ENCODE measurements at places on chromosomes 6 and 20.

- no peak for DNase-seq
These were observed 232.2 kb downstream of the SYNDIG1 start for GRCh38 chr20:24701668-24702067.

- no peak for DNase-seq
These were observed 80.6 kb upstream of the SULF2 start for GRCh38 chr20:47865912-47866311.

- DNase-seq, result no peak
These were observed 42.8 kb downstream of the SLC52A3 start for GRCh38 chr20:725491-725890.

- DNase-seq, result no peak
These were observed 51.7 kb downstream of the PANK2 start for GRCh38 chr20:3940905-3941304.

DNA sequence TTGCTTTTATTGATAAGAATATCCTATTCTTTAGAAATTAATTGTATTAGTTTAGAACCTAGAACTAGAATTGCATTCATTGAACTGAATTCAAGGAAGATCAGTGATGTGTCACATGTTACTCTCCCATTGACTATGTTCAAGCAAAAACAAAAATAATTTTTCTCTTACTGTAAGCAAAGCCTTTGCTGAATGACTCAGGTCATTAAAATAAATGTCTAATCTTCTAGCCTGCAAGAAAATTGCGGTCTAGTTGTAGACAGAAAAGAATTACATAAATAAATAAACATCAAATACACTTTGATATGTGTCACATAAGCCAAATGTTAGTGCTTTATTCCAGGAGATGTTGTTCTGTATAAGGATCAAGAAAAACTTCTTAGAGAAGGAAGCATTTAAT, 387.9 kb downstream of the ADGRB3 start:
- DNase-seq, result no peak

DNA sequence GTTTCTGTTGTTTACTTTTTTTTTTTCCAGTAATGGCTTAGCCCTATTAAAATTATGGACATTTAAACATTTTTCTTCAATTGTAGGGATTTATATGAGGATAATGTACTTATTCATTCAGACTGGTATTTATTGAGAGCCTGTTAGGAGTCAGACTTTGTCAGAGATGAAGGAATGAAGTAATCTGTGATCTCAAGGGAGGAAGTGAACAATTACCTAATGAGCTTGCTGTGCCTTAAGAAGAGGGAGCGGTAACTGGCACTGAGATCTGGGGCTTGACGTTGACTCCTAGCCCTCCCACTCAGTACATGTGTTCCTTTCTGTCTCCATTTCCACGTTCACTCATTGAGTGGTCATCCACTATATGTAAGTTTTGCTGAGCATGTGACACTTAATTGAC, 12.6 kb downstream of the AFDN start:
- DNase-seq, result peak; percentile 53

GRCh38 chr6:37239526-37239925, 18.0 kb upstream of the TBC1D22B start:
- DNase-seq, result peak; percentile 51

DNA sequence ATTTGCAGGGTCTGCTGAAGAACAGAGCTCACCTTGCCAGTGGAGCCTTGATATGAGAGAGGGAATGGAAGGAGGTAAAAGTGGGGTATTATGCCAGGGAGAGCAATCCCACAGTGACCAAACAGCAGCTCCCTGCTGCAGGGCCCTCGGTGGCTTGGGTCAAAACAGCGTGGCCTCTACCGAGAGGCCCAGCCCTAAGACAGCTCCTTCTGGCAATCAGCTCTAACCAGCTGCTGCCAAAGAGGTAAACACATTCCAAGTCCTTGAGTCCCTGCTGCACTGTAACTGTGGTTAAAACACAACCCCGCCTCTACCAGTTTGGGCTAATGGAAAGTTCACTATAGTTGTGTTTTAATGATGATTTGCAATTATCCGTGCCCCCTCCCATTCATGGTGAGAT, 1.4 kb upstream of the DAAM2 start:
- DNase-seq, result no peak

DNA sequence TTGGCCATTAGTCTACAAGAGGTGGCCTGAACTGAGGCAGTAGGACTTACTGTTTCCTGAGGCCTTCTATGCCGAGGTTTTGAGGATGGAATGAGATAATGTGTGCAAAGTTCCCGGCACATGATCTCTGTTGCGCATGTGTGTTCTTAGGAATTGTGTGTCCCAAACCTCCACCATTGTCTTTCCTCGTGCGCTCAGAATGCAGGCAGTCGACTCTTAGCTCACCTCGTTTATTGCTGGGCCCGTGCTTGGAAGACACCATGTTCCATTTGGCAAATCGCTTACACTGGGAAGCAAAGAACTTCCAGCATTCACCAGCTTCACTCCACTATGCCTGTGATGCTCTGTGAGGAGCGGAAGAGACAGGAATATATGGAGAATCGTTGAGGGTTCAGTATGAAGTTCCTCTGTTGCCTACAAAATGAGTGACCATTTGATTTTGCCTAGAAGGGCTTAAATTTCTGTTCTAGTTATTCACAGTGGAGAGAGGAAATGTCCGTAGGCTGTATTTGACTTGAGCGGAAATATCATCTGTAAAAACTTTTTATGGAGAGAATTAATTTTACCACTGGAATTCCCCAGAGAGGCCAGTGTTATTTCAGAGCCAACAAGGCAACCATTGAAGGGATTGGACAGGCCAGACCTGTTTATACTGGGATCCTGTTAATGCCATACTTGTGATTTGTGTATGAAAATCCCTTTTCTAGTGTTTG, 75.7 kb upstream of the CLDN20 start:
- DNase-seq, result no peak

DNA sequence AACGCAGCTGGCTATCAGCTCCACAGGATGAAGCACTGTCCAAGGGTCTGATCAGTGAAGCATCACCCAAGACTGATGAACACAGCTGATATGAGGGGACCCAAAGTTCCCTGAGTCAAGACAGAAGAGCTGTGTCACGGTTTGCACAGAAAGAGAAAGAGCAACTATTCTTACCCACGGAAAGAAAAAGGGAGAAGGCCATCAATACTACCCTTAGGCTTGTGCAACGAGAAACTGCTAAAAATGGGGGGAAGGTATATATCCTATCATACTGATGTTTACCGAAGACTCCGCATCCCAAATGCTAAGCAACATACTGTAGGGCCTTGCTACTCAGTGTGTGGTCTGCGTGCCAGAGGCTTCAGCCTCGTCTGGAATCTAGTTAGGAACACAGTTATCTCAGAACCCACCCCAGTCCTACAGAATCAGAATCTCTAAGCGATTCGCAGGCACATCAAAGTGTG, 665 bp downstream of the FASTKD5 start:
- DNase-seq, result peak; percentile 67

DNA sequence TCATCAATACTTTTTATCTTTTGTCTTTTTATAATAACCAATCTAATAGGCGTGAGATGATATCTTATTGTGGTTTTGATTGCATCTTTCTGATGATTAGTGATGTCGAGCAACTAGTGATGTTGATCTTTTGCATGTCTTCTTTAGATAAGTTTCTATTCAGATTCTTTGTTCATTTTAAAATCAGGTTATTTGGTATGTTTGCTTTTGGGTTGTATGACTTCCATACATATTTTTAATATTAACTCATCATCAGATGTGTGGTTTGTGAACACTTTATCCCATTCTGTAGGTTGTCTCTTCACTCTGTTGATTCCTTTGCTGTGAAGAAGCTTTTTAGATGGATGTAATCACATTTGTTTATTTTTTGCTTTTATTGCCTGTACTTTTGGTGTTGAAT, 295.8 kb downstream of the BCKDHB start:
- no peak for DNase-seq

DNA sequence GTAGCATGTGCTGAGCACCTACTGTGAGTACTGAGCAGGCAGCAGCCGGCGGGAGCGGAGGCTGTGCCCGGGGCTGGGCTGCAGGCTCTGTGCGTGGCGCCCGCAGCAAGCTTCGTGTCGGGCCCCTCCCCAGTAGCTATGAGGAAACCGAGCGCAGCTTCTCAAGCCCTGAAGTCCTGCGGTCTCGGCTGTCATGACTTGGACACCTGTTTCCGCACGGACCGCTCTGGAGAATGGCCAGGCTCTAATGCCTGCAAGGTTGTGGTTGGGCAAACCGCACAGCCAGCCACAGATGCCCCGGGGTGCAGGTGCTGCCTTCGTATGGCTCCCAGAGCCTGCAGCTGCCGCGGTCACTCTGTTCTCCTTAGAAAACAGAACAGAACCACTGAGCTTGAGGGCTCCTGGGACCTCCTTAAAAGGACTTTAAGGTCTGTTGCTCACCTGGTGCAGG, 33.7 kb downstream of the PYGB start:
- no peak for DNase-seq

GRCh38 chr6:156767603-156768467, 9.3 kb upstream of the ARID1B start:
- DNase-seq, result no peak

GRCh38 chr6:71510856-71511255, 222.2 kb downstream of the OGFRL1 start:
- DNase-seq, result no peak

- DNase-seq, result peak; percentile 58
These were observed 68.8 kb downstream of the UTRN start for GRCh38 chr6:144353871-144354314.

- DNase-seq, result no peak
These were observed 36.1 kb downstream of the GMPR start for GRCh38 chr6:16274483-16274882.

GRCh38 chr20:32945710-32946221, 58.5 kb downstream of the SUN5 start:
- peak; percentile 5 for DNase-seq

DNA sequence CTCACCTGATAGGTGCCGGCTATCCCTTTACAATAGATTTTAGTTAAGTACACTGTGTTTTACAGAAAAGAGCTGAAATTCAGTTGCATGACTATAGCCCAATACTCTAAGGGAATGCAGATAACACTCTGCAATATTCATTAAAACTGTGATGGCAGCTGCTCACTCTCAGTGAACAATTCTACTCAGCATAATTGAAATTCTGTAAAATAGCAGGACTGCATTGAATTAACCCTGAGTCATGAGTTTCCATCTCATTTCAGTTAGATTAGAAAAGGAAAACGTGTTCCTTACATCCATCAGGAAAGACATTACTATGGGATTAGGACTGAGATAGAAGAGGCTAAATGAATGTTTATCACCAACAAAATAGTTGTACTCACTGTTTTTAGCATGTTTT, 613.3 kb upstream of the JAG1 start:
- DNase-seq, result no peak

DNA sequence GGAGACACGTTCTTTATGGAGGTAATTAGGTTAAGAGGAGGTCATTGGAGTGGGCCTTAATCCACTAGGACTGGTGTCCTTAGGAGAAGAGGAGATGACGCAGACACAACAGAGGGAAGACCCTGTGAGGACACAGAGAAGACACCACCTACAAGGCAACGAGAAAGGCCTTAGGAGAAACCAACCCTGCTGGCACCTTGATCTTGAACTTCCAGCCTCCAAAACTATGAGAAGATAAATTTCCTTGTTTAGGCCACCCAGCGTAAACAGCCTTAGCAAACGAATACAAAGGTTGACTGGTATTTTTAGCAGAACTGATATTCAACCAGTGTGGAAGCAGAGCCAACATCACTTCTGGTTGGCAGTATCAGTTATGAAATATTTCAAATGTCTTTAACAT, 75.2 kb downstream of the GFOD1 start:
- DNase-seq, result no peak

DNA sequence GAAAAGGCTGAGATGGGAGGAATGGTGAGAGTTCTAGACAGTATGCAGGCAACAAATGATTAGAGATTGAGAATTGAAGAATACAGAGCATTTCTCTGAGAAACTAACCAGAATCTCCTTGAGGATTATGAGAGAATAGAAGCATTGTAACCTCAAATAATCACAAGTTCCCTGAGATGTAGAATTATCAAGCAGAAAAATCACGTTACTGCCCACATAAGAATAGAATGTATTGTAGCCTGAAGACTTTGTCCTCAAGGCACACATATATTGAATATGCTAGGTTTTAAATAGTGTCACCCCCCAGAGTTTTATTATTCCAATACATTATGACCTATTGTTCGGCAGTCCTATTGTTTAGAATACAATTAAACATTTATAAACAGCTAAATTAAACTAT, 57.2 kb downstream of the CNKSR3 start:
- no peak for DNase-seq

- no peak for DNase-seq
These were observed 62.5 kb downstream of the METTL24 start for GRCh38 chr6:110295451-110296165.

DNA sequence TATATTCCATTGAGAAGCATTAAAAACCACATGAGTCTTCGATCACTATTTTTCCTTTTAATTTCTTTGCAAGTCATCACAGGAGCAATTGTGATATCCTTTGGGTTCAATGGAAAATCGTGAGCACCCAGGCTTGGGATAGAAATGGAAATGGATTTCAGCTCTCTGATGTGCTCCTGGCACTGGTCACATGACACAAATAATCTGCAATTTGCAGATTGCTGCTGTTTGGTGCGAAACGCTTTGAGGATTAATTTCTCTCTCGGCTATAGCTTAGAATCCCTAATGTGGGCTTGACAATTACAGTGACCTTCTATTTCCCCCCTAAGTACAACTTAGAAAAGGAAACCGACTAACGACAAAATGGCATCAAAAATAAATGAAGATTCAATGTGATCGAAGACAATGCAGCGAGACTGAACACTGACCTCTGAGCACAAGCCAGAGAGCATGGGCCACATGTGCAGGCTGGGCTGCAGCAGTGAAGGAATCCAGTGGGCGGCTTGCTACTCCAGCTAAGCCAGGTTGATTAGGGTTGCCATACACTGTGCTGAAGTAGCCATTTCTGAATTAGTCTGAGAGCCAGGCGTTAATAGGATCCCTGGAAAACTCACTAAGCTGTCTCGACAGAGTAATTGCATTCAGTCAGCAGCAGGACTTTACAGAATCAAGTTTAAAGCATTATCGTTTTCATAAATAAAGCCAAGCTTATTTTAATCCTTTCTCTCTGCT, 301.8 kb upstream of the AGPAT4 start:
- DNase-seq, result no peak

- DNase-seq, result peak; percentile 38
These were observed at the start of gene TBX18 for GRCh38 chr6:84764332-84765049. Gene TBX18, minus strand, starts transcription at chr6:84764598. Its CDS starts 417 bp downstream, at chr6:84764181.

GRCh38 chr20:63092660-63093215, 86.0 kb upstream of the BHLHE23 start:
- DNase-seq, result no peak

GRCh38 chr6:13916230-13916944, 8.4 kb upstream of the RNF182 start:
- DNase-seq, result no peak

- no peak for DNase-seq
These were observed 44.8 kb downstream of the AKAP12 start for GRCh38 chr6:151284548-151285017.

- DNase-seq, result no peak
These were observed 103.5 kb downstream of the JARID2 start for GRCh38 chr6:15349379-15349778.

DNA sequence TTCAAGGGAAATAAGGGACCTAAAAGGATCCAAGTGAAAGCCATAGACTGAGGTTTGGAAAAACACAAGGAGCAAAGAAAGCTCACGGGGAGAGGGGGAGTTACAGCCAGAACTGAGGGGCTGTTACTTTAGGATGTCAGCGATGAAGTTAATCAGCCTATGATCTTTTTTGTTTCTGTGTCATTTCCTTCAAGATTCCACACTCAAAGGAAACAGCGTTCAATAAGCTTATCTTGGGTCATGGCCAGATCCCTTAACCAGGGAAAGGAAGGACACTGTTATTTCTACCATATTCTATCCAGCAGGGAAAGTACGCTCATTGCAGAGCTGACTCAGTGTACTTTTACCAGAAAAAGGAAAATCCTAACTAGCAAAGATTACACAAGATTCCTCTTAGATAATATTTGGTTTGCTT, 132.8 kb downstream of the PFDN4 start:
- DNase-seq, result no peak

- no peak for DNase-seq
These were observed 87.0 kb upstream of the DST start for GRCh38 chr6:56729719-56730118.
